Panc1 (cell line): ENCODE measurements at places on chromosomes 6 and 20. TPM values are rescaled to one million over a fixed set of nuclear protein-coding genes. Genes with fewer than 3 reads are reported as not detected.

The HCRTR2 gene
- total RNA-seq = not detected

The HLA-DOA gene
- total RNA-seq = 0.08 TPM

The POU5F1 gene
- 1.1 TPM for total RNA-seq

The GDAP1L1 gene
- total RNA-seq = not detected

The HDGFL1 gene
- total RNA-seq = not detected

The DEFB132 gene
- 0.10 TPM for total RNA-seq

The SEMG1 gene
- total RNA-seq = not detected

The BFSP1 gene
- 6.9 TPM for total RNA-seq

The KCNQ5 gene
- total RNA-seq = 9.4 TPM

The CTCFL gene
- total RNA-seq = 0.05 TPM

The RSPO4 gene
- 0.54 TPM for total RNA-seq

The GINS1 gene
- 36.0 TPM for total RNA-seq

The CLDN20 gene
- not detected for total RNA-seq

The RAE1 gene
- total RNA-seq = 34.5 TPM

The TNFAIP3 gene
- total RNA-seq = 15.0 TPM

The CST5 gene
- not detected for total RNA-seq

The NUDT3 gene
- total RNA-seq = 25.9 TPM

The LPIN3 gene
- total RNA-seq = 21.0 TPM

The SRMS gene
- total RNA-seq = not detected

The TREM1 gene
- total RNA-seq = not detected

The RHAG gene
- 0.23 TPM for total RNA-seq

The PACRG gene
- total RNA-seq = 0.59 TPM

The CD24 gene
- 57.4 TPM for total RNA-seq

The C20orf202 gene
- total RNA-seq = not detected

The GPR63 gene
- total RNA-seq = 0.95 TPM

The TMEM244 gene
- total RNA-seq = not detected

The RBM24 gene
- 23.0 TPM for total RNA-seq

The UNC93A gene
- not detected for total RNA-seq

The FAM209B gene
- not detected for total RNA-seq

The MARCKS gene
- total RNA-seq = 35.3 TPM

The MAFB gene
- total RNA-seq = 0.28 TPM

The ANGPT4 gene
- total RNA-seq = not detected

The RIPPLY2 gene
- 6.5 TPM for total RNA-seq

The ACTL10 gene
- total RNA-seq = not detected

The DDR1 gene
- total RNA-seq = 95.2 TPM

The TOX2 gene
- total RNA-seq = 85.4 TPM

The BHLHE23 gene
- not detected for total RNA-seq

The MAPK13 gene
- total RNA-seq = 2.5 TPM

The HLA-DQA2 gene
- not detected for total RNA-seq

The ZSCAN23 gene
- 1.6 TPM for total RNA-seq

The ARFGEF3 gene
- total RNA-seq = 1.5 TPM

The BMP5 gene
- 17.7 TPM for total RNA-seq

The RAMACL gene
- 0.13 TPM for total RNA-seq

The MYBL2 gene
- 138 TPM for total RNA-seq

The HAO1 gene
- 0.13 TPM for total RNA-seq

The CCHCR1 gene
- total RNA-seq = 37.1 TPM

The KCTD20 gene
- total RNA-seq = 41.6 TPM

The RAB5IF gene
- 118 TPM for total RNA-seq

The KHDC1 gene
- 9.6 TPM for total RNA-seq
